ENCODE measurements at places on chromosomes 2 and 18.

- no peak for DNase-seq
Observed at GRCh38 chr2:166140475-166140874, 12.7 kb upstream of the SCN1A start.

GRCh38 chr2:214217599-214217998 lies 193.3 kb upstream of the VWC2L start:
- DNase-seq = no peak

GRCh38 chr2:39431592-39432316 lies 5.3 kb downstream of the MAP4K3 start:
- DNase-seq = no peak

DNA sequence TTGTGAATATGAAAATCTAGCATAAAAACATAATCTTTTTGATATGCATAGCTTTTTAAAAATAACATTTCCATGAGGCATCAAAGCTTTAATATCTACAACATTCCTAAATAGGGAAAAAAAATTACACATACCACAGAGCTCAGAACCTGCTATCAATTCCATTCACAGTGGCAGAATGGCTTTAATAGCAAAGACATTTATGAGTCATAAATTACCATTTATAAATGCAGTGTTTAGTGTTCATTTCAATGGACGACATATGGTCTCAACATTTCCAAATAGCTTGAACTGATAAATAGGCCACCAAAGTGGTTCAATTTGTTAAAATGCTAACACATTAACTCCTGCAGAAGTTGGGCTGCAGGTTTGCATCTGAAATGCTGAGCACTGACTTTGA lies 600.6 kb upstream of the SETBP1 start:
- no peak for DNase-seq

GRCh38 chr2:28389399-28390240 lies 3.0 kb upstream of the FOSL2 start:
- no peak for DNase-seq

DNA sequence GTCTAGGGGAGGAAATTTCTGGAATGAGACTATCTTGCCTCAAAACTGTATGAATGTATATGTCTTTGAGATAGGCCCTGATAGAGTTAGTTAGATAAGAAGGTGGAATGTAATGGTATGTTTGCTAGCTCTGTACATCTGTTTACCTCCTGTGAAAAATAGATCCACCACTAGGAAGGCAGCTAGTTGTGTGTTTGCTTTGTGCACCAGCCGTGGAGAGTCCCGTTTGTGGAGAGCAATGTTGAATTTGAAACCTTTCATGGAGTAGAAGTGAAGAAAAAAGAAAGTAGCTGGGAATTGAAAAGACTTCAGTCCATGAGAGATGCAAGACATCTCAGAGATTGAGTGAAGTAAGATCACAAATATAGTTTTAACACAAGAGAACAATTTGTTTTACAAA lies 25.4 kb downstream of the ASXL3 start:
- DNase-seq = no peak

DNA sequence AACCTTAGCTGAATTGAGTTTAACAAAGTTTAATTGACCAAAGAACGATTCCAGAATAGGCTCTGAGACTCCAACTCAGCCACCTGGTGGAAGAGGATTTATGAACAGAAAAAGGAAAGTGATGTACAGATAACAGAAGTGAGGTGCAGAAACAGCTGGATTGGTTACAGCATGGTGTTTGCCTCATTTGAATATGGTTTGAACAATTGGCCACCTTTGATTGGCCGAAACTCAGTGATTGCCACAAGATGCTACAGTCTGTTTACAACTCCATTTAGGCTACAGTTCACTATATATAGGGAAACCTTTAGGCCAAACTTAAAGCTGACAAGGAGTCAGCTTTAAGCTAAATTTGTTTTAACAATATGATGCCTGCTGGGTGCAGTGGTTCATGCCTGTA lies 28.1 kb upstream of the SLC35G4 start:
- no peak for DNase-seq

- DNase-seq = no peak
Observed at GRCh38 chr2:191933307-191934105, 86.6 kb upstream of the CAVIN2 start.

DNA sequence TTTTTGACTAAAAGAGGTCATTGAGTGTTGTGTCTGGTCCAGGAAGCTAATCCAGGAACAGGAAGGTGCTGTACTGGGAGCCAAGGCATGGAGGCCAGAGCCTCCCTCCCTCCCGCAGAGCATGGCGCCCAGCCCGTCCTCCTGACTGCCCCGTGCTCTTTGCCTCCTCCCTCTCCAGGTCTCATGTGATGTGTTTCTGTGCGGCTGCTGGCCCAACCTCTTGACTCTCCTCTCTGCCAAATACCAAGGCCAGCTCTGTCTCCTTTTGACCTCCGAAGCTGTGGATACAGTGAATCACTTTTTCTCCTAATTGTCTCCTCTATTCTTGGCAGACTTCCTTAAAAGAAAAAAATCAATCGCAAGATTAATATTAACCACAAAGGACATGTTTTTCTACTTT lies 284.1 kb downstream of the PHLPP1 start:
- DNase-seq = peak; percentile 13

DNA sequence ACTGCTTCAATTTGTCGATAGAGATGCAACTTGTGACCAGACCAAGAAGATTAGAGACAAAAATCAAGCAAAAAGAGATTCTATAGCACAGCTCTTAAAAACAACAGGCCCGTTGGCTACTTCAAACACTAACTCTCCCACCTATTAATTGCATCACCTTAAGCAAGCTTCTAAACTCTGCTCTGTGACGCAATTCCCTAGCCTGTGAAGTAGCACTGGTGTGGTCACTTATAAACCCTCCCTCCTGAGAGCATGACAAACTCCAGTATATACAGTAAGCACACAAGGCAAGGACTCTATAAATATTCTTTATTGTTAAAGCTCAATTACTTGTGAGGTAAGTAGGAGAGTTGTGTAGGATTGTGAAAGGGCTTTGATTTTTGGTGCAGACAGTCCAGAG lies 72.3 kb downstream of the CMPK2 start:
- no peak for DNase-seq

GRCh38 chr2:68272246-68272994 lies 20.1 kb upstream of the PPP3R1 start:
- DNase-seq = no peak

DNA sequence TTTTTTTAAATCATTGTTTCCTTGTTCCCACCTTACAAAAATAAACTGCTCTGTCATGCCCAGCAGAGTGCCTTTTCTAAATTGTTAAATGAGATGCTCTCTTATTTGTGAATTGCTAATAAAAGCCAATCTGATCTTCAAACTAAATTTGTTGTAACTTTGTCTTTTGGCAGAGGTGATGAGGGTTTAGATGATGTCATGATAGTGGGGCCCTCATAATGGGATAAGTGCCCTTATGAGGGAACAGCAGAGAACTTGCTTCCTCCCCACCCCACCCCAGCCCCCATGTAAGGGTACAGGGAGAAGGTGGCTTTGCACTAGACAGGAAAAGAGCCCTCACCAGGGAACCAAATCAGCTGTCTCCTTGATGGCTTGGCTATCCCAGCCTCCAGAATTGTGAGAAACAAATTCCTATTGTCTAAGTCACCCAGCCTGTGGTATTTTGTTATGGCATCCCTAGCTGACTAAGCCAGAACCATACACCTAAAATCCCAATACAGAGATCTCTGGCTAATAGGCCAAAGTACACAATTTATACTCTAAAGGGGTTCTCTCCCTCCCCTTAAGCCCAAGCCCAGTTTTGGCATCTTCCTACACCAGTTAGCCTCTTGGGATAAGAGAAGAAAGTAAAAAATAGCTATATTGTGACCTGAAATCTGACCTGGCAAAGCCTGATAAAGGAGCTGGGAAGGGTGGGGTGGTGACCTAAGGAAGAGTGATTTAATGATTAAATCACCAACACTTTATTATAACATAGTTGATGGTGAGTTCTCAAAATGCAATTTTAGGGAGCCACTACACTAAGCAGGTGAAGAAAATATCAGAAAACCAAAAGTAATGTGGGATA lies 40.3 kb upstream of the HNRNPA3 start:
- peak; percentile 64 for DNase-seq

GRCh38 chr2:47309472-47309951 lies 93.4 kb upstream of the MSH2 start:
- DNase-seq = no peak

DNA sequence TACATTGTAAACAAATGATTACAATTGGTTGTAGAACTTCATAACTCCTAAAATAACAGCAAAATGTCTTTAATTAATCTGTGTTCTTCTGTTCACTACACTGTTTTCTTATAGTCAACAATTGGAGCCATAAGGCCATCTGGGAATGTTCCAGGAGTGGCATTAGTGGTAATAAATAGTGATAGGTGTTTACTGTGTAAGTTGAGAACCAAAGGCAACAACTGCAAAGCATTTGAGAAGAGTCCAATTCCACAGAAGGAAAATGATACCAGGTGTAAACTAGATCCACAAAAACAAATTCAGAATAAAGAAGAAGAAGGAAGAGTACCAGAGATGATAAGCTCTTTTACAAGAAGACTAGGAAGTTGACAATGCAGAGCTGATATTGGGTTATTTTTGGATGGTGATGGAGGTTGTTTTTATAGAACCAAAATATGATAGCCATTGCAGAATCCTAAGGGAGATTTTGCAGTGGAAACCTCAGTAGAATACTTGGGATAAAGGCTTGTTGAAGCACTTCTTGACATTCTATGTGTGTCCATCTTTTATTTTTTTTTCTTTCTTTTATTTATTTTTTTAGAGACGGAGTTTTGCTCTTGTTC lies 52.9 kb downstream of the ANTXR1 start:
- no peak for DNase-seq

GRCh38 chr2:29743516-29743915 lies 177.9 kb downstream of the ALK start:
- no peak for DNase-seq

GRCh38 chr2:60368456-60368855 lies 185.0 kb downstream of the BCL11A start:
- no peak for DNase-seq

All from fibroblast of skin of left quadriceps (primary cell).